ENCODE measurements at places on chromosomes 4 and X. TPM values are rescaled to one million over a fixed set of nuclear protein-coding genes. Genes with fewer than 3 reads are reported as not detected.

DNA sequence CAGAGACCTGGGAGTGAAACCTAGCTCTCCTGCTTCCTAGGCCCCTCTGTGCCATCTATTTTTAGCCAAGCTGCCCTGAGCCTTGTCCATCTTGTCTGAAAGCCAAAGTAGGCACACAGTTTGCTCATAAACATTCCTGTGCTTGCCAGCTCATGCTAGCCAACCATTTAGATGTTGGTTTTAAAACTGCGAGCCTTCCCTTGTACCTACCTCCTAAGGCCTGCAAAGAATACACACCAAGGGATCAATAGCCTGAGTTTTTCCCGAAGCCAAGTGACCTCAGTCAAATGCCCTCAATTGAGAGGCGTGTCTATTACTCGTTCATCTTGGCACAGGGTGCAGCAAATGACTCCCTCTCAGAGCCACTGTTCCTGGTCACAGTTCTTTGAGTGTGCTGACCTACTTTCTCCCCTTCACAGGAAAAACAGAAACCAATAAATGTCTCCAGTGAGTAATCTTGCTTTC is 48.5 kb downstream of the ZCCHC12 start:
- DNase-seq: no peak

DNA sequence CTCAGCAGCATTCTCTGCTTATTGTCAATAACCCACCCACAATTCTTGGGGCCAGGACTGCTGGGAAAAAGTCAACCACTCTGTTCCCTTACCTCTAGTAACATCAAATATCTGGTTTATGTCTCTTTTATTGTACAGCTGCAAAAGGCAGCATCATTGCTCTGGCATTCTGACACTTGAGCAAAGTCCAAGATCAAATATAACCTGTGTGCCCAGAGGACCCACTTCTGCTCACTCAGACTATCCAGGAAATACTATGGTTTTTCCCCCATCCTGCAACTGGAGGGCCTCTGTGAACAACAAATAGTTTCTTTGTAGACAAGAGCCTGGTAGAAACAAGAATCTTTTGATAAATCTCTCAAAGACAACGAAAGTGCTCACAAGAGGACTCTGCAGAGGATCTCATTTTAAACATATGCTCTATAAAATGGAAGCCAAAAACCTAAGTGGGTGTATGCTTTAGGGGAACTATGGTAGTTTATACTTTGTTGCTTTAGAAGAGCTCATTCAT is 154.7 kb downstream of the RAB28 start:
- no peak for DNase-seq

DNA sequence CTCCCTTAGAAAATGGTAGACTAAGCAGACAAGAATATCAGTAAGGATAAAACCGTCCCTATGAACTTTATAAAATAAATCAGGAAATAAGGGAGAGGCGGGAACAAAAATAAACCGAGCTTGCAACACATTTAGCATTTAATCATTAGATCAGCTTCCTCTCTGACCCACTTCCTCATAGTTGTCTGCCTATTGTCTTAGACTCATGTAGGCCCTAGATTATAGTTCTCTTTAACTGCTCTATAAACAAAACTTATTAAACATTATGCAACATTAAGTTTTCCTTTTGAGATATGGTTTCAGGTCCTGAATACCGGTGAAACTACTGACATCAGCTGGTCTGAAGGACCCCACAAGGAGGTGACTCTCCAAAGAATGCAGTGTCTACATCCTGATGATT is 15.8 kb upstream of the SRD5A3 start:
- DNase-seq: no peak

GRCh38 chrX:40007756-40008705 is 89.7 kb downstream of the BCOR start:
- no peak for DNase-seq

- DNase-seq: no peak
Observed at GRCh38 chr4:10571909-10572308, 112.7 kb downstream of the CLNK start.

DNA sequence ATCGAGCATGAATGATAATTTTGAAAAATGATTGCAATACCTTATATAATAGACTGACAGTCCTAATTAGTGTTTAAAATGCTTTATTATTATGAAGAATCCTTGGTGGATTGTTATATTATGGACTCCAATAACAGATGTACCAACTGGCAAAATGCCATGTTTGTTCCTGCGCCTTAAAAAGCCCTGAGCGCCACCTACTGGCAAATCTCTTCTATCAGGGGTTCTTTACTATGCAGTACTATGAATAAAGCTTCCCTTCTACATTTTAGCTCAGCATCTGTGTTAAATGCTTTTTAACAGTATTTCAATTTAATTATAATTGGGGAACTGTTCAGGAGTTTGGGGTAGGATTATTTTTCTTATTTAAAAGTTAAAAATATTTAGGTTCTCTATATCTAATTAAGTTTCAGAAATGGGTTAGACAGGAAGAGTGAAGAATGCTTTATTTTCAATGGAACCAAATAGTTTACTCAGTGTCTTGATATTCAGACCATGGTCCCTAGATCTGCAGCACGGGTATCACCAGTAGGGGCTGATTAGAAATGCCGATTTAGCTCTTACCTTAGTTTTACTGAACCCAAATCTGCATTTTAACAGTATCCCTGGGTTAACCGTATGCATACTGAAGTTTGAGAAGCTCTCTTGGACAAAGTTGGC is 20.0 kb downstream of the CFAP97 start:
- peak; percentile 90 for DNase-seq

DNA sequence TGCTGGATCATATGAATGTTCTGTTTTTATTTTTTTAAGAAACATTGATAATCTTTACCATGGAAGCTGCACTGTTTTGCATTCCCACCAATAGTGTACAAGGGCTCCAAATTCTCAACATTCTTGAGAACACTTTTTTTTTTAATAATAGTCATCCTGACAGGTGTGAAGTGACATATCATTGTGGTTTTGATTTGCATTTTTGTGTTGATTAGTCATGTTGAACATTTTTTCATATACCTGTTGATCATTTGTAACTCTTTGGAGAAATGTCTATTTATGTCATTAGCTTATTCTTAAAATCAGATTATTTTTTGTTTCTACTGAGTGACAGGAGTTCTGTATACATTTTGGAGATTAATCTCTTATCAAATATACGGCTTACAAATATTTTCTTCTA is 408.5 kb downstream of the GLUD2 start:
- no peak for DNase-seq

GRCh38 chrX:96861661-96862060 is 22.0 kb upstream of the RPA4 start:
- no peak for DNase-seq

GRCh38 chrX:20547611-20548051 is 280.9 kb upstream of the RPS6KA3 start:
- no peak for DNase-seq

The SNCA gene
- total RNA-seq: not detected
